Body of pancreas (tissue), 4 donors: ENCODE measurements at places on chromosomes 12 and 14.
A peak's percentile ranks its signal among the peaks of the same experiment; 100 is the strongest.

GRCh38 chr12:119176267-119177055 is 2.3 kb upstream of the HSPB8 start:
- peak; percentile 80 for DNase-seq

DNA sequence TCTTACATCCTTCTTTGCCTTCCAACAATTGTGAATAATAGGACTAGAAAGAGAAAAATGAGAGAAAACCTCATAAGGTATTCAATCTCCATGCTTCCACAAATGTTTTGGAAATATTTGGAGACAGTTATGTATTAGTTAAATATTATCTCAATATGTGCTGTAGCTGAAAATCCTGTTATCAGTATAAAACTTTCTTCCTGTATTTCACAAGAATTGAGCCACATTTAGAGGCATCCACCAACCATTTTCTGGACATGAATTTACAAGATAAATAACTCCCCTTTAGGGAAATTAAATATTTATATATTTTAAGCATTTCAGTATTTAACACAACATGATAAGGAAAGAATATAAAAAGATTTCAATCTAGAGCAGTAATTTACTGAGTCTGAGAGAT is 200.3 kb downstream of the GPHN start:
- no peak for DNase-seq

- DNase-seq, result no peak
Observed at GRCh38 chr12:42365486-42365885, 39.5 kb downstream of the PPHLN1 start.

- peak; percentile 92 for DNase-seq
Observed at GRCh38 chr14:23551266-23552028, at the start of gene ZFHX2. Gene ZFHX2, minus strand, starts transcription at chr14:23551765. Its CDS starts 16,440 bp downstream, at chr14:23535325.

- DNase-seq, result no peak
Observed at GRCh38 chr12:16955083-16955657, 349.2 kb upstream of the LMO3 start.

DNA sequence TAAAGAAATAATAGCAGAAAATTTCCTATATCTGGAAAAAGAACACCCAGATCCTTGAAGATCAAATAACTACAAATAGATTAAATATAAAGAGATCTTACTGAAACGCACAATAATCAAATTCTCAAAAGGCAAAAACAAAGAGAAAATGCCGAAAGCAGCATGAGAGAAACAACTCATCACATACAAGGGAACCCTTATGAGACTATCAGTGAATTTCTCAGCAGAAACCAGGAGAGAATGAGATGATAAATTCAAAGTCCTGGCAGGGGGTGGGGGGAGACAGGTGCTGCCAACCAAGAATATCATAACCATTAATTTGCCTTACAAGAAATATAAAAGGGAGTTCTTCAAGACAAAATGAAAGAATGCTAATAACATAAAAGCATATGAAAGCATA is 73.7 kb downstream of the CEP128 start:
- no peak for DNase-seq

DNA sequence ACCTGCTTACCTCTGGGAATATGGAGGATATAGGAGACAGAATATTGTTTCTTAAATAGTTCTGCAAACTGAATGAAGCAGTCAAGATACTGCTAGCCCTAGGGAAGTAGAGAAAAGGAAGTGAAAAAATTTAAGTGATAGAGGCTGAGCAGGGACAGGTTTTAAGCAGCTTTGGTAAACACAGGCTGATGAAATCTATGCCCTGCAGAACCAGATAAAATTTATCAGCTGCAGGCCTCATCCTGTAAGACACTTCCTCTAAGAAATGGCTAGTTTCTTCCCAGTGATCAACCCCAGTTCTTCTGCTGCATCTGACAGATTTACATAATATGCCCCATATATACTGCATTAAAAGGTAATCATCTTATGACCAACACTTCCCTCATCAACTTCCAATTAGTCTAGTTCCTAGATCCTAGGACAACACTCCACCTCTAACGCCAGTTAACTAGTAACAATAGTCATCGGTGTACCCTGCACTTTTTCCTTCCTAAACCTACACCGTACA is 1.3 kb upstream of the ESYT1 start:
- DNase-seq, result no peak

- no peak for DNase-seq
Observed at GRCh38 chr12:55702861-55703260, 4.8 kb downstream of the ITGA7 start.

DNA sequence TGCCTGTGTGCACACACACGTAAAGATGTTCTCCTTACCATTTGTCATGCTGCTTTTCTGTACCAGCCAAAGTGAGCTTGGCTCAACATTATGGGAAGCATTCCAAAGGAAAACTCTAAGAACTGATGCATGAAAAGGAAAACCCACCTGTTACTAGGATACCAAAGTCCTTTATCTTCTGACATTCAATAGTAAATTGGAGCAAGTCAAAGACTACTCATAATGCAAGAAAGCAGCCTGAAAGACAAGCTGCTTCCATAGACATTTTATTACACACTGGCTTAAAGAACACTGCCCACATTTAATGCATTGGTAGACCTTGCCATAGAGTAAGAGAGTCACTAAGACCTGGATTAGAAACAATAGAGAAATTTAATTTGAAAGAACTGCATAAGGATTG is 159.0 kb downstream of the LRIG3 start:
- DNase-seq, result no peak
